T47D (cell line): ENCODE measurements at places on chromosomes 6 and 20.

- DNase-seq: no peak
Observed at GRCh38 chr6:14396826-14397517, 279.4 kb downstream of the CD83 start.

DNA sequence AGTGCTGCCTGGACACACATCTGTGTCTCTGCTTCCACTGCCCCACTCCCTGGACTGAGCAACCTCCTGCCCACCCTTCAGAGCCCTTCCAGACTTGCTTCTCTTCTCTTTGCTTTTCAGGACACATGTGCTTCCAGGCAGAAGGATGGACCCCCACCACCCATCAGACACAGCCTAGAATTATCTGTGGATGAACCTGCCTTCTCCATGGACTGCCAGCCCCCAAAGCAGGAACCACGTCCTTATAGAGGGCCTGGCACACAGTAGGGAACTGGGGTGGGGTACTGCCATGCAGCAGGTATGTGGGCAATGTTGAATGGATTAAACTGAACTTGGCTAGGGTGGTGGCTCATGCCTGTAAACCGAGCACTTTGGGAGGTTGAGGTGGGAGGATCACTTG lies 3.6 kb downstream of the KIAA1755 start:
- no peak for DNase-seq

DNA sequence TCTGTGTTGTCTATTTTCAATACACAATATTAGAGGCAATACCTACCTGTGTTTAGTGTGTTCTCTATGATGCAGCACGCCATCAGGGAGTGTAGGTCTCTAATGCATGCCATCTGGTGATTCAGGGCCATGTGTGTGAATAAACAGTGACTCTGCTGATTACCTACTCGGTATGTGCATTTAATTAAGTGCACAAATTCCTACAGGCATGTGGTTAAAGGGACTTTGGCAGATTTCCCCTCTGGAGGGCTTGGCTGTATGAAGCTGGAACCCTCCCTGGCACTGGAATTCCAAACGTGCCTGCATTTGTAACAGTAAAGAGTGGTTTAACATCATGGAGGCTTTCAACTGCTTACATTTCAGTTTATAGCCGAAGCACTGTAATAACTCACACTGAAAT lies 401.5 kb upstream of the SASH1 start:
- DNase-seq: no peak

DNA sequence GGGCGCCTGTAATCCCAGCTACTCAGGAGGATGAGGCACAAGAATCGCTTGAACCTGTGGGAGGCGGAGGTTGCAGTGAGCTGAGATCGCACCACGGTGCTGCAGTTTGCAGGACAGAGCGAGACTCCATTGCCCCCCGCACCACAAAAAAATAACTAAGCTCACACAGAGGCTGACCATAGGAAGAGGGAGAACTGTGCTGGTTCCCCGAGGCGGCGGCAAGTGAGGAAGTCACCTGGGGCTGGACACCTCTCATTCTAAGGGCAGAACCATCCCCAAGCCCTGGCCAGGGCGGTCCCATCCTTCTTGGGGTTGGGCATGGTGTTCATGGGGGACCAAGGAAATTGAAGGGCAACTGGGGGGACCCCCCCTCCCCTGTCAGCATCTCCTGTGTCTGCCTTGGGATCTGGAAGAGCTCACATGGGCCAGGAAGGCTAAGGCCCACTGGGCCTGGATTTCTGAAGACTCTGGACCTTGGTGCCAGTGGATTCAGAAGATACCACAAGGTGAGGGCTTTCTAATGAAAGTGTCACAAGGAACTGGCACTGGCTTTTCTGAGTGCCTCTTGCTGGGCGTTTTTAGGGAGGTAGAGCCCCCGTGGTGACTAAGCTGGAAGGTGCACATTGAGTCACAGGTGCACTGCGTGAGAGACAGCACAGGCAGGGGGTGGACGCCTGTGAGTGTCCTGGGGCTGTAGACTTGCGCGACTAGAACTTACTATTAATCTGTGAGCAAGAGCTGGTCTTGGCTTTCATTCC lies 11.5 kb downstream of the IRF4 start:
- DNase-seq: no peak

DNA sequence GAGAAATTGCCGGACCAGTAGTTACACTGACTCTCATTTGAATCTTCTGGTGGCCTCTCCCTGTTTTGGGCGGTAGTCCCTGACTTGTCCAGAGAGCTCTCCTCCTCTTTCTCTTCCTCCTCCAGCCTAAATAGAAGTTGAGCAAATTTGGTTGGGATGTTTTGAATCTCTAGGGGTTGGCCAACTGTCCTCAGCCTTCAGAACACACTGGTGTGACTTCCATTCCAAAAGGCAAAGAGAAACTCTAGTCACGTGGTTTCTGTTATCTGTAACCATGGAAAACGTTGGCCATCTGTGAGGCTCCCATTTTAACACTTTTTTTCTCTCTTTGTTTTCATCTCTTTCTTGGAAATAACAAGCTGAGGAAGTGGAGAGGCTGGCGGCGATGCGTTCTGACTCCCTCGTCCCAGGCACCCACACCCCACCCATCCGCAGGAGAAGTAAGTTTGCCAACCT lies 275.3 kb downstream of the TBC1D7 start:
- no peak for DNase-seq

DNA sequence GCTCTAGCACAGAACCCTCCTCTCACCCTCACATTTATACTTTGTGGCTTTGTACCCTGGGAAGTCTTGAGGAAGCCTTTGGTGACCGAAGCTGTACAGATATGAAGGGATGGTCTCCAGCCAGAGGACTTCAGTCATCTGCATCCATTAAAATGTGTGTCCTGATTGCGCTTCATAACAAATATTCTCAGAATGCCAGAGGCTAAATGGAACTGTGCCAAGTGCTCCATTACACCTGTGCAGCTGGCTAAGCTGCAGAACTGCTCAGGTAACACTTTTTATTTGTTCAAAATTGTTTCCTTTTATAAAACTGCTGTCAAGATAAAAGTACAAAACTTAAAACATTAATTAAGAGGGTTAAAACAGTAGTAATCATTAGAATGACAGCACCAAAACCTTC lies 22.3 kb downstream of the TPBG start:
- DNase-seq: peak; percentile 81

- DNase-seq: no peak
Observed at GRCh38 chr20:13355411-13355810, 134.3 kb downstream of the ISM1 start.

DNA sequence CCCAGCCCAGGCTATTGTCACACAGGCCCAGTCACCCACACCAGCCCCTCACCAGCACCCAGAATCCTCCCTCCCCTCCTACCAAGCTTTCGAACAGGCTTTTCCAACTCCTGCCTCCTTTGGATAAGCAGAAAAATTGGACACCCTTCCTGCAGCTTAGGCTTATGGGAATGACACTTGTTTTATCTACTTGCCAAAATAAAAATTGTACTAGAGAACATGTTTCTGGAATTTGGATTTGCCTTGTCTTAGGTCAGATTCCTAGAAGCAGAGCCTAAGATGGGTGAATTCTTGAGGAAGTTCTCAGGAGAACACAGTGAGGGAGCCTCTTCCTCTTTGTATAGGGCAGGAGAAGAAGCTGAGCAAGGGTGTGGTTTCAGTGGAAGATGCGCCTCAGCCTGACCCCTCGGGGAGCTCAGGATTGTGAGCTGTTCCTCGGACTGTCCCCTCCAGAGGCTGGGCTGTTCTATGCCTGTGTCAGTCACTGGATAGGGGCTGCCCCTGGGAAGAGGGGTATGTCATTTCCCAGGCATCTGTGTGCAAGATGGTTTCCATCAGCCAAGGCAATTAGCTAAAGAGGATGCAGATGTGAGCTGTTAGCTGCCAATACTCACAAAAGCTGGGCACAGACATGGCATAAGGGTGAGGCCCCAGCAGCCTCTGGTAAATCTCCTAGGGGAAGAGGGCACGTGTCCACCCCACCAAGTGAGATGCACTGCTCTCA lies 33.9 kb downstream of the ITPR3 start:
- DNase-seq: no peak

DNA sequence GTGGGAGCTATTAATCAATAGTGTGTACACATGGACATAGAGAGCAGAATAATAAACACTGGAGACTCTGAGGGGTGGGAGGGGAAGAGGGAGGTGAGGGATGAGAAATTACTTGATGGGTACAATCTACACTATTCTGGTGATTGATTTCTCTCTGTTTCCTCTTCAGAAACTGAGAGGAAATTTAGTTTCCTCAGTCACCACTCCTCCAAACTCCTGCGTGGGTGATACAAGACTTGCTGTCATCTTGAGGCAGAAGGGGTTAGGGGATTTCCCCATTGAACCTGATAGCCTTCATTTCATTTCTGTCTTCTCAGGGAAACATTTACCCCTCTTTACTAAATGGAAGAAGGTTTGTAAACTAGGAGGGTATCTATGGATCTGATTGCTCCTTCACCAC lies 84.3 kb upstream of the ESR1 start:
- no peak for DNase-seq

- DNase-seq: no peak
Observed at GRCh38 chr6:11430036-11430435, 107.5 kb upstream of the TMEM170B start.

DNA sequence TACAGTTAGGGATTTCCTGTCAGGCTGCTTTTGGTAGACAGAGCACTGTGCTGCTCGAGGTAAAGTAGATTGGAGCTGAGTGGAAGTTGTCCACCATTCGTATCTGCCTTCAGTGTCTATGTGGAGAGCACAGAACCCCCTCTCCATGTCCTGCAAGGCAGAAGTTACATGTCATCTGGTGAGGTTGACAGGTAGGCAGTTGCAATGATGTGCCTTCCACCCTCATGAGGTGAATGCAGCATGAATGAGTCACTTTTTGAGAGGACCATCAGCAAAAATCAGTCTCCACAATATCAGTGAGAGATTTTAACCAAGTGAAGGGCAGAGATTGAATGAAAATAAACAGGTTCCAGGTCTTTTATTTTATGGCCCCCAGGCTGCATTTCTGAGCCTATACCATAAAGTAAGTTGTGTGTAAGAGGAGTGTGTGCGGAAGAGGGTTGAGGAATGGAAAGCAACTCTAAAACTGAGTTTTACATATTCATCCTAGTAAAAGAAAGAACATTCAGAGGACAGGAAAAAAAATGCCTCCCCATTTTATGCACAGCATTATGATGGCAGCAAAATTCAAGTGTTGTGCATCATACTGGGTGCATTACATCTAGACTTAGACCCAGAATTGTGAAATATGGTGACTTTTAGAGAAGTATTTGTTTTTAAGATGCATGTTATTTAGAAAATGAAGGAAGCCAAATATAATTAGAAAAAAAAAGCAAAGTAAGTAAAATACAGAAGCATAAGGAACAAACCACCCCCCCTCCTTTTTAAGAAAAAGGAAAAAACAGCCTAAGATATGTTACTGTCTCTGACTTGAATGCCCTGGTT lies 15.8 kb downstream of the TRAPPC3L start:
- DNase-seq: no peak
